Large intestine (tissue), 12 donors: ENCODE measurements at places on chromosomes 16 and 17. TPM values are rescaled to one million over a fixed set of nuclear protein-coding genes. Genes with fewer than 3 reads are reported as not detected.

DNA sequence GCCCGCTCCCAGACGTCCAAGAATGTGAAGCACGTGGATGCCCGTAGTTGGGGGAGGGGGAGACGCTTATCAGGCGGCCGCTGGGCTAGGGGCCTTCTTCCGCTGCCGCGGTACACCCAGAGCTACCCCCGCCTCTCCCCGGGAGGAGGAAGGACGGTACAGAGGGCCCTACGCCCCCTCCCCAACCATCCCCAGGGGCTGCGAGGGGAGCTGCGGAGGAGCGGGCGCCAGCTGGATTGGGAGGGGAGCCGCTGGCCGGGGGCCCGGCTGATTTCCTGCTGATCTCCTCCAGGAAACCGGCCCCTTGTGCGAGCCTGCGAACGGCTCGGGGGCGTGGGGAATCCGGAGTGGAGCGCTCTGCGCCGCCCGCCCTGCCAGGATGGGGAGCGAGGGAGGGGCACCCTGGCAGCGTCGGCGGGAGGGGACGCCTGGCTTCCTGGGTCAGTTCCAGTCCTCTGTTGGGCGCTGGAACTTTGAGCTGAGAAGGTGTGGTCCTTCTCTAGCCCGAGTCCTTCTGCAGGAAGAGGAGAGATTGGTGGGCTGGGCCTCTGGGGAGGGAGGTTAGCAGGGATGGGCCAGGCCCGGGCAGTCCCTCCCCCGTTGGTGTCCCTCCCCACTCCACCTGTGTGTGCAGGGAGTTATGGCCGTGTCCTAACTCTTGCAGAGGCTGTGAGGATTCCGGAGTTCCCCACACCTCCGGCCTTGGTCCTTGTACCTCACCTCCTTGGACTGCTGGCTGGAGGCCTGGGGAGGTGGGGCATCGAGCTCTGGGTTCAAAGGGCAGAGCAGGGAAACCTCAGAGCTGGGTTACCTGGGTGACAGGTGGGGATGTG lies 19.2 kb downstream of the GJD3 start:
- peak; percentile 99 for DNase-seq

DNA sequence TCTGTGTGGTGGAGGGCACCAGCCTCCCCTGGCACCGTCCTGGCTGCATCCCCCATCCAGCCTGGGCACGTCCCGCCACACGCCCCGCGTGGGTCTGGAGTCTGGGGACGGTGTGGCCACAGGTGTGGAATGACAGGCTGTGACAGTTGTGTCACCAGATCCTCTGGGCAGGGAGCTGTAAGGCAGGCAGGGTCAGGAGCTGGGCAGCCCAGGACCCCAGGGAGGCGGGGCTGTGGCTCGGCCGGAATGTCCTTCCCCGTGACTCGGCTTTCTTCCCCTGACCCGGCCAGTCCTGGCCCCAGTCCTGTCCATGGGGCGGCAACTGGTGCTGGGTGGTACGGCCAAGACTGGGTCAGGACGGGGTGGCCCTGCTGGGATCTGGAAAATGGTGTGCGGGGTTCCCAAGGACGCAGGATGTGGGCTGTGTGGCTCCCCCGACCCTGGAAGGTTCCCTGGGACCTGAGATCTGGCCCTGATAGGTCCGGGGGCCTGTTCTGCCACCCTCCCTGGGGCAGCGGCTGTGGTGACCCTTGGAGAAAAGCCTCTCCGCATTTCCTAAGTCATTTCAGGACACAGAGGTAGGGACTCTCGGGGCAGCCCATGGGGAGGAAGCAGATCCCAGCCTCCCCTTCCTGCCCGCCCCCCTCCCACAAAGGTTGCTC lies 3.3 kb upstream of the SLC16A3 start:
- no peak for DNase-seq

- no peak for DNase-seq
These were observed 49.8 kb upstream of the SCNN1B start for GRCh38 chr16:23252310-23252709.

- DNase-seq, result no peak
These were observed 3.3 kb downstream of the CISD3 start for GRCh38 chr17:38733282-38733981.

DNA sequence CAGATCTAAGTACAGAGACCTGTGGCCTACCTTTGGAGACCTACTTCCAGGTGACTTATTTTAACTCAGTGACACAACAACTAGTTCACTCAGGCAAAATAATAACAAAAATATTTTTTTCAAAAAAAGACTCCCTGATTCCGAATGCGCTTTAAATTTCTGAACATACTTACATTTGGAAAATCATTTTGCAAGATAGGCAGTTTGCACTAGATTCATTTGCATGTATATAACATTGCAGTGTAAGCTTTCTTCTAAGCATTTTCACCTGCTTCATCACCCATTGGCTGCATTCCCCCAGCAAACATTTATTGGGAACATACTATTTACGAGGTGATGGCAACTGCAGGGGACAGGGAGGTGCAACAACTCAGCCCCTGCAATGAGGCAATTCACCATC lies 166.8 kb downstream of the GRIN2A start:
- no peak for DNase-seq

The NOL11 gene
- polyA plus RNA-seq, result 44.7 TPM

DNA sequence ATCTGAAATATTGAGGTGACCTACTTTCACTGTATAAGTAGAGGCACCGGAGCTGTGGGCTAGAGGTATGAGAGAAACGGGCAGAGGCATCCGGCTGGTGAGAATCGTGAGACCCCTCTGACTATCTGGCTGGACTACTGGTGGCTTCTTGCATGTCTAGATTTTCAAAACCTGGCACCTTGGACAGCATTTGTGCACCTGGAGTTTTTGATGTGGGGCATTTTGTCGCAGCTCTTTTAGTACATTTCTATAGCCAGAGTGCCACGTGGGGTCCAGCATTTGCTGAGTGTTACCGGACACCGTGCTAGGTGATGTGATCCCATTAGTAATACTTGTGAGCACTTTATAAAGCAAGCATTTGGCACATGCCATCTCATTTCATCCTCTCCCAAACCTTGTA lies 32.6 kb upstream of the SHISA9 start:
- DNase-seq, result no peak

DNA sequence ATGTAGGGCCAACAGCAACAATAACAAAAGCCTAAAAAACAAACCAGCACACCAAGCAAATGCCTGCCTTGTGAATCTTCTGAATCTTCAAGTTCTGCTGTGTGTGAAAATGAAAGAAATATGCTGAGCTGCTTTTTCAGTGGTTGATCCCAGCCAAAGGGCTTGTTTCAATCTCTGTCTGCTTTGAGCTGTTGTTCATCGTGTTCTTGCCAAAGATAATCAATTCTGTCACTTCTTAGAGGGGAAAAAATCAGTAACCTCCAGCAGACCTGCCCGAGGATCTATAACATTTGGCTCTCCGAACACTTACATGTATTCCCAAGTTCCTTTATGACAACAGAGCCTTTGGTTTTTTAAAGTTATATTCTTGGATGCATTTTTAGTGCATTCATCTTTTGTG lies 65.9 kb downstream of the VPS35L start:
- no peak for DNase-seq

DNA sequence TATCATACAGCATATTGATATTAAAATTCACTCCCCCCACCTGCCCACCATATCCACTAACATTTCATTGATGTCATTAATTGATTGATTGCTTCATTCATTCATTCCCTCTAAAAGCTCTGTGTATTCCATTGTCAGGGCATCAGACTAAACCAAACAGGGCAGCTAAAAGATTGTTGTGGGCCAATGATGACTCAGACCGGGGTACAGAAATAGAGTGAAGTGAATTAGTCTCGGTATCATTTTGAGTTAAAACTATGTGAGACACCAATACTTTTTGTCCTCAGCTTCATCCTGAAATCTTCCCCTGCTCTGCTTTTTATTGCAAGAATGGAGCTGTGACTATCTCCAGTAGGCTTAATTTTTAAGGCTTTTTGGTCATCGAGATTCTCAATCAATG lies 868.3 kb downstream of the CDH11 start:
- DNase-seq, result no peak

The ADAM11 gene
- polyA plus RNA-seq, result 1.2 TPM

DNA sequence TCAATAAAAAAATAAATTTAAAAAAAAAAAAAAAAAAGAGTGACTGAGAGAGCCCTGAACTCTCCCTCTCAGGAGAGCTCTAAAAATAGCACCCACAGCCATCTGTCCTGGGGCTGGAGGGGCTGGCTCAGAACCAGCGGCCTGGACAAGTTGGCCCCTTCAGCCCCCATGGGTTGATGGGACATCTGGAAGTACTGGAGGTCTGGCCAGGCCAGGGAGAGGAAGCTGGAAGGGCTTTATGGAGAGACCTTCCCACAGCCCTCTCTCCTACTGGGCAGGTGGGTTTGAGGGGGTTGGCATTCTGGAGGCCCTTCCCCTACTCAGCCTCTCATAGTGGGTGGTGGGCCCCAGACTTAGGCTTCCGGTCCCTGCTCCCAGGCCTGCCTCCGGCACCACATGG lies 93.7 kb upstream of the TMEM97 start:
- DNase-seq, result no peak

DNA sequence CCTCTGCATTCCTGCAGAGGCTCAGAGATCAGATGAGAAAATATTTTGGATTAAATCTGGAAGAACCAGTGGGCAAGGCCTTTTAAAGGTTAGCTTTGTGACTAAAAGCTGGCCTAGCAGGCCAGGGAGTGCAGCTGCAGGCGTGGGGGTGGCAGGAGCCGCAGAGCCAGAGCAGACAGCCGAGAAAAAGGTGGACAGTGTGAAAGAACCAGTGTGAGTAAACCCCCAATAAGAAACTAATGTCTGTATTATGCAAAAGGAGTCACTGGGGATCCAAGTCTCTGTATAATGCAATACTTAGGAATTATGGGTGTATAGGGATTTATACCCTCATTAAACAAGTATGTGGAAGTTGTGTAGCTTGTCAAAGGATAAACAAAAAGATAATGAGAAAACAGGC lies 21.4 kb upstream of the SPACA3 start:
- no peak for DNase-seq

The HS3ST6 gene
- polyA plus RNA-seq, result 0.04 TPM

The KIF2B gene
- polyA plus RNA-seq, result not detected

DNA sequence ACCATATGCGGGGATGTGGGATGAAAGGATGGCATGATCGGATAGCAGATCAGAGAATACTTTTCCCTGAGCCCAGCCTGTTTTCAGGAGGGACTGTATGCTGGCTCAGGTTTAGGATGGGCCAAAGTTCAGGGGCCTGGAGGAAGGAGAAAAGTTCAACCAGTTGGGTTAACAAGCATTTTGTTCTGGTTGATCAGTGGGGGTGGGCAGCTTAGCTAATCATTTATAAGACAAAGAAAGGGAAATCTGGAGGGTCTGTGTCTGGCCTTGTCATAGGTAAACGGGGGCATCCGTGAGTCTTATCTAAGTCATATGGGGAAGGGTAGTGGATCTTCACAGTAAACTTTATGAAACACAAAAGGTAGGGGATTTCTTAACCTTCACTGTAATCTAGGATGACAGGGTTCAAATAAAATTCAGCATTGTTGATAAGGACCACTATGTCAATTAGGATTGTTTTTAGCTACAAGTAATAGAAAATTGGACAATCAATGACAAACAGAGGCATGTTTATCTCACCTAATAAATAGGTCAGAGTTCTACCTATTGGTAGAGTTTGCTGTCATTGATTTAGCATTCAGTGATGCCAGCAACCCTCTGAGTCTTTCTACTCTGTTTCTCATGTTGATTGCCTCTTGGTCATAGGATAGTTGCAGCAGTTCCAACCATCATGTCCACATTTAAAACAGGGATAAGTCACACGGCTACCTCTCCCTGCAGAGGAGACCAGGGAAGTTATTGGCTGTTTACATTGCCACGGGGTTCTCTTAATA lies 11.4 kb downstream of the PCTP start:
- DNase-seq, result no peak

The CD300LB gene
- polyA plus RNA-seq, result 0.27 TPM

DNA sequence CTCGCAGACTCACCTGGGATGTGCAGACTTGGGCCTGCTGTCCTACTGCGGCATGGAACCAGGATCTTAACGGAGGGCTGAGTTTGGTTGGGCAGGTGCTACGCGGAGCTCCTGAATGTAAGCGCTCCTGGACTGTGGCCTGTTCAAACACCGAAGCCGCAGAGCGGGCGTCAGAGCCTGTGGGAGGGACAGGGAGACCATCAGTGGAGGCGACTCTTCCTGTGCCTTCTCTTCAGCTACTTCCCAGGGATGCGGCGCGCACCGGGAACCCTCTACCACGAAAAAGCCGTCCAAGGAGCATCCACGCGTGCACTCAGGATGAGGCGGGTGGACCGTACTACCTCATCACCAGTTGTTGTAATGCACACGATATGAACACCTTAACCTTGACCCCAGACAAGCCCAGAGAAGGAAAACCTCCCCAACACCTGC lies 2.0 kb downstream of the USP36 start:
- peak; percentile 44 for DNase-seq

- DNase-seq, result no peak
These were observed 10.4 kb upstream of the SOX9 start for GRCh38 chr17:72110231-72110941.

The SLC4A1 gene
- polyA plus RNA-seq, result 8.7 TPM

DNA sequence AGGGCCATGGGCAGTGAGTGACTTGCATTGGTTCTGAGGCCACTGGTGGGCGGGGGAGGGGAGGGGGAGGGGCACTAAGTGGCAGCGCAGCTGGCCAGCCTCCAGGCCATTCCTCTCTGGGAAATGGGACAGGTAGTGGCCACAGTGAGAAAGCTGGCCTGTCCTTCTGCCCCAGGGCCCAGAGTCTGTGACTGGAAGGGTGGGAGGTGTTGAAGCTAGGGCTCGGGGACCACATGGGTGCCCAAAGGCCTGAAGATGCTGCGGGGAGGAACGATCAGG lies 375 bp upstream of the ALOX12B start:
- no peak for DNase-seq

GRCh38 chr17:75392559-75392958 lies 12.9 kb downstream of the GRB2 start:
- DNase-seq, result no peak

The PRAC1 gene
- not detected for polyA plus RNA-seq

The YBX2 gene
- polyA plus RNA-seq, result 2.8 TPM

GRCh38 chr17:20085283-20085845 lies 76.2 kb downstream of the SPECC1 start:
- DNase-seq, result no peak

The LRRC75A gene
- 37.2 TPM for polyA plus RNA-seq

GRCh38 chr17:82031303-82031884 lies at the start of gene RAC3:
TSS of gene RAC3 (plus strand) at chr17:82031678. CDS start at chr17:82031762, 84 bp downstream.
- DNase-seq, result no peak

DNA sequence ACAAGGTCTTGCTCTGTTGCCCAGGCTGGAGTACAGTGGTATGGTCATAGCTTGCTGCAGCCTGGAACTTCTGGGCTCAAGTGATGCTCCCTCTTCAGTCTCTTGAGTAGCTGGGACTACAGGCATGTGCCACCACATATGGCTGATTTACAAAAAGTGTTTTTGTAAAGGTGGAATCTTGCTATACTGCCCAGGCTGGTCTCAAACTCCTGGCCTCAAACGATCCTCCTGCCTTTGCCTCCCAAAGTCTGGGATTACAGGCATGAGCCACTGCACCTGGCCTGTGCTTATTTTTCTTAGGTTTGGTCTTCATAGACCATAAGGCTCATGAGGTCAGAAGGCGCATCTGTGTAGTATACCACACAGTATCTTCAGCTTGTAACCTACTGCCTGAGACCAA lies 5.3 kb downstream of the CLEC19A start:
- DNase-seq, result no peak

The CDRT4 gene
- polyA plus RNA-seq, result 29.3 TPM

The GPR142 gene
- 0.97 TPM for polyA plus RNA-seq
